ENCODE measurements at places on chromosomes 13 and 19.

DNA sequence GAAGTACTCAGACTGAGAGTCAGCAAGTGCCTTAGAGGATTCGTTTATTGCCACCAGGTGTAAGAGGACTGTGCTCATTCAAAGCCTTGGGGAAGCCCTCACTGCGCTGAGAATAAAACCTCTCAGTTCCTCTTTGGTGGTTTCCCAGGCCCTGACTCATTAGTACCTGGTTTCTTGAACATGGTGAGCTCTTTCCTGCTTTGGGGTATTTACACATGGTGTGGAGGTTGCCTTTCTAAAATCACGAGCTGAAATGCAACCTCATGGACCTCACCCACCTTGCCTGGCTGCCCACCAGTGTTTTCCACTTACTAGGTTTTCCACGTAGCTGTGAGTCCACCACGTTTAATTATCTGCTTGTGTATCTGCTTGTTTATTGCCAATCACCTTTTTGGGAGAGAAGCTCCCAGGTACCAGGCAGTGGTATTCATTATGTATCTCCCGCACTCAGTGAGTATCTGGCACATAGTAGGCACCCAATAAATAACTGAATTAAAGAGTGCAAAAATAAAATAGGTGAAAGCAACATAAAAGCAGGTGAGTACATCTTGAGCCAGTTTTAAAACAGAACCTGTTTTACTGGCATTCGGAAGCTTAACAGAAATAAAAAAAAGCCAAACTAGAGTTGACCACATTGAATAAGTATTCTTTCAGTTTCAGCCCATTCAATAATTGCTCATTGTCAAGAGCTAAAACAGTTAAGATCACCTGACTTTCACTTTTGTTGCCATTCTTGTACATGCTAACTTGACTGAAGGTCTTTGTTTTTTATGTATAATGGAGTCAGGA lies 533.0 kb downstream of the MYO16 start:
- H3K4me3 ChIP-seq = no peak overlapping the region
- H3K27ac ChIP-seq = no peak overlapping the region
- DNase-seq = no peak
- H3K4me1 ChIP-seq = no peaks in the 10 kb centered on the region
- H3K27me3 ChIP-seq = no peaks in the 10 kb centered on the region
- no peaks in the 10 kb centered on the region for H3K36me3 ChIP-seq

- no peaks in the 10 kb centered on the region for H3K27me3 ChIP-seq
- H3K4me1 ChIP-seq = no peaks in the 10 kb centered on the region
- no peaks in the 10 kb centered on the region for H3K36me3 ChIP-seq
- no peak for DNase-seq
These were observed 560.6 kb downstream of the TBC1D4 start for GRCh38 chr13:74921326-74921725.

GRCh38 chr13:63110466-63110865 lies 1694.8 kb upstream of the PCDH20 start:
- no peaks in the 10 kb centered on the region for H3K4me1 ChIP-seq
- no peak overlapping the region for H3K27ac ChIP-seq
- H3K4me3 ChIP-seq = no peak overlapping the region
- no peaks in the 10 kb centered on the region for H3K36me3 ChIP-seq
- no peaks in the 10 kb centered on the region for H3K27me3 ChIP-seq

GRCh38 chr19:38095411-38096308 lies 128.4 kb downstream of the DPF1 start:
- H3K27ac ChIP-seq = no peak overlapping the region
- H3K4me3 ChIP-seq = no peak overlapping the region
- no peaks in the 10 kb centered on the region for H3K4me1 ChIP-seq
- H3K27me3 ChIP-seq = no peaks in the 10 kb centered on the region
- H3K36me3 ChIP-seq = peaks cover 8% of the 10 kb centered on the region

- DNase-seq = no peak
- no peak overlapping the region for H3K27ac ChIP-seq
- H3K36me3 ChIP-seq = no peaks in the 10 kb centered on the region
- no peaks in the 10 kb centered on the region for H3K4me1 ChIP-seq
- no peaks in the 10 kb centered on the region for H3K27me3 ChIP-seq
- H3K4me3 ChIP-seq = no peak overlapping the region
These were observed 187.7 kb downstream of the DCT start for GRCh38 chr13:94291631-94292322.

GRCh38 chr13:39618561-39618960 lies 15.6 kb upstream of the LHFPL6 start:
- H3K27me3 ChIP-seq = peaks cover 5% of the 10 kb centered on the region
- no peak overlapping the region for H3K4me3 ChIP-seq
- no peak for DNase-seq
- no peaks in the 10 kb centered on the region for H3K4me1 ChIP-seq

DNA sequence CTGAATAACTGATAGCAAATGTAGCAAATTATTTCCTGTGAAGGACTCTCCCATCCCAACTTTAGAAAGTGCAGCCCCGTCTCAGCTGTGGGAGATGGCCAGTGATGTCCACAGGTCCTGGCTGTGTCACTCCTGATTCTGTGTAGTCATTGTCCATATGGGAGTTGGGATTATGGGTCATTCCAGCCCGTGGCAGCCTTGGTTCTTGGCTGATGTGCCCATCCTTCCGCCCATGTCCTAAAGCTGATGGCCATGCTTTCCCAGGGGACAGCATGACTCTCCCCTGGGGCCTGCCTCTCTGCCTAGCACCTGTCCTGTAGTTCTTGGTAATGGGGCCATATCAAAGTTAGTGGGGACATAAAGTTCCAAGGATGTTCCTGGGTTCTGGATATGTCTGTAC lies 43.9 kb upstream of the C1QTNF9 start:
- H3K27me3 ChIP-seq = no peaks in the 10 kb centered on the region
- peaks cover 77% of the 10 kb centered on the region for H3K4me1 ChIP-seq
- H3K4me3 ChIP-seq = no peak overlapping the region
- peak overlapping the region; percentile 88 for H3K27ac ChIP-seq
- no peak for DNase-seq

GRCh38 chr13:110109910-110110309 lies 197.0 kb downstream of the COL4A1 start:
- H3K27ac ChIP-seq = no peak overlapping the region
- H3K4me3 ChIP-seq = no peak overlapping the region
- no peaks in the 10 kb centered on the region for H3K36me3 ChIP-seq
- H3K27me3 ChIP-seq = no peaks in the 10 kb centered on the region
- no peak for DNase-seq

DNA sequence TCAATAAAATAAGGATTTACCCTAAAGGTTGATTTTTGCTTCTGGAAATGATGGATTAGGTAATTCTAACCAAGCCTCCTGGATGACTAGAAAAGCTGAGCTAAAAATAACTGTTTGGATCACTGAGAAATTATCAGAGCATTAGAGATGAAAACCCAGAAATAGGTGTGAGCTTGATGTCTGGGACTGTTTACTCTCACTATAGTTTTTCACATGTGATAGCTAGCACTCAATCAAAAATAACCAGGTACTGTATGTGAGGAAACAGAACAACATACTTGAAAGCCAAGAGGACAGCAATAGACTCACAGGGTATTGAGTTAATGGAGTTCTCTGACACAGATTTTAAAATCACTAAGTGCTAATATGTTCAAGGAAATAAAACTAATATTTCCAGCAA lies 9.5 kb downstream of the ZAR1L start:
- no peak overlapping the region for H3K27ac ChIP-seq
- no peak overlapping the region for H3K4me3 ChIP-seq
- no peak for DNase-seq
- H3K36me3 ChIP-seq = no peaks in the 10 kb centered on the region

DNA sequence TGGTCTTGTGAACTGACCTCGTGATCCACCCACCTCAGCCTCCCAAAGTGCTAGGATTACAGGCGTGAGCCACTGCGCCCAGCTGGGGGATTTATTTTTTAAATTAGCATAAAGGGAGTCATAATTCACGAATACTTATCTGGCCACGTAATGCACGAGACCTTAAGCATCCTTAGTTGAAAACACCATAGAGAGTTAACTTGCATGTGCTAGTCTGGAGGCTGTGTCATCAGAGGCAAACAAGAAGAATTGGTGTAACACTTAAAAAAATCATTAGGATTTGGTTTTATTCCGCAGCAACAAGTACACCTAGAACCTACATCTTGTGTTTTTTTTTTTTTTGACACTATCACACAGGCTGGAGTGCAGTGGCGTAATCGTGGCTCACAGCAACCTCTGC lies 19.1 kb downstream of the KLF5 start:
- no peak for DNase-seq
- H3K4me1 ChIP-seq = peaks cover 4% of the 10 kb centered on the region
- no peaks in the 10 kb centered on the region for H3K36me3 ChIP-seq
- no peaks in the 10 kb centered on the region for H3K27me3 ChIP-seq
- no peak overlapping the region for H3K4me3 ChIP-seq
- no peak overlapping the region for H3K27ac ChIP-seq

GRCh38 chr19:35945121-35945790 lies 9.1 kb downstream of the LRFN3 start:
- no peak for DNase-seq
- H3K36me3 ChIP-seq = peaks cover 8% of the 10 kb centered on the region
- peaks cover 24% of the 10 kb centered on the region for H3K4me1 ChIP-seq
- no peak overlapping the region for H3K27ac ChIP-seq
- H3K4me3 ChIP-seq = no peak overlapping the region
- H3K27me3 ChIP-seq = no peaks in the 10 kb centered on the region

- DNase-seq = no peak
- H3K4me1 ChIP-seq = no peaks in the 10 kb centered on the region
- H3K27ac ChIP-seq = no peak overlapping the region
- no peaks in the 10 kb centered on the region for H3K36me3 ChIP-seq
- H3K27me3 ChIP-seq = no peaks in the 10 kb centered on the region
- no peak overlapping the region for H3K4me3 ChIP-seq
These were observed 120.9 kb upstream of the FREM2 start for GRCh38 chr13:38566023-38566422.

DNA sequence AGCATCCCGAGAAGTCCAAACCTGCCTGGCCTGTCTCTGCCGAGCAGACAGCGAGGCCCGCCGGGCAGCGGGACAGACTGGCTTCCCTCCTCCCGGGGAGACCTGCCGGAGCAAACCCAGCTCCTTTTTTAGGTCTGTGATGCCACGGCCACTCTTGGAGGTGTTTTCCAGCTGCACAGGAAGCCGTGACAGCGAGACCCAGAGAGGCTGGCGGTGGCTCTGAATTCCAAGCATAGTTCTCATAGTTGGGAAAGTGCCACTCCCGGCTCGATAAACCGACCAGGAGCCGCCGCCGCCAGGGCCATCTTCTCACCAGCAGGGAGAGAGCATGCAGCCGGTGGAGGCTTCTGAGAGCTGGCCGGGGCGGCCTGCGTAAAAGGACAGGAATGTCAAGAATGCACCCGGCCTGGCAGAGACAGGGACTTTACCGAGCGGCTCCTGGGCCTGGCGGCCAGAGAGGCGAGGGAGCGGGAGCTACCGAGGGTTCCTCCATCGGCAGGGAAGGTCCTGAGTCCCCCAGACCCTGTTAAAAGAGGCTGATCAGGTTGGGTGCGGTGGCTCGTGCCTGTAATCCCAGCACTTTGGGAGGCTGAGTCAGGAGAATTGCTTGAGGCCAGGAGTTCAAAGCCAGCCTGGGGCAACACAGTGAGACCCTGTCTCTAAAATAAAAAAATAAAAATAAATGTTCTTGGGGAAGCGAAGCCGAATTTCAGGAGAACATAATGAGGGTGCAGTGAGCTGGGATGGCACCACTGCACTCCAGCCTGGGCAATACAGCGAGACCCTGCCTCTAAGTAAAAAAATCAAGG lies 64.9 kb downstream of the GADD45B start:
- no peak overlapping the region for H3K4me3 ChIP-seq
- peaks cover 32% of the 10 kb centered on the region for H3K4me1 ChIP-seq
- no peak overlapping the region for H3K27ac ChIP-seq
- no peaks in the 10 kb centered on the region for H3K36me3 ChIP-seq
- peaks cover 9% of the 10 kb centered on the region for H3K27me3 ChIP-seq

DNA sequence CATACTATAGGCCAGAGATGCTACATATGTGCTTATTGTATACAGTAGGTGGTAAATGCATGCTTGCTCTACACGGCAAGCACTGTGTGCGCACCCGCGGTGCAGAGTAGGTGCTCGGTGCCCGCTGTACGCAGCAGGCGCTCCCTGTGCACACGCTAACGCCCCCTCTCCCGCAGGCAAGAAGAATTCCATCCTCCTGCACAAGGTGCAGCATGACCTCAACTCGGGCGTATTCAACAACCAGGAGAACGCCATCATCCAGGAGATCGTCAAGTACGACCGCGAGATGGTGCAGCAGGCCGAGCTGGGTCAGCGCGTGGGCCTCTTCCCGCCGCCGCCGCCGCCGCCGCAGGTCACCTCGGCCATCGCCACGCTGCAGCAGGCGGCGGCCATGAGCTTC lies 17.7 kb downstream of the POLRMT start:
- peaks cover 2% of the 10 kb centered on the region for H3K27me3 ChIP-seq
- no peak overlapping the region for H3K27ac ChIP-seq
- no peak overlapping the region for H3K4me3 ChIP-seq
- peaks cover 25% of the 10 kb centered on the region for H3K4me1 ChIP-seq
- no peak for DNase-seq
- H3K36me3 ChIP-seq = peaks cover 27% of the 10 kb centered on the region

- no peaks in the 10 kb centered on the region for H3K27me3 ChIP-seq
- H3K27ac ChIP-seq = peak overlapping the region; percentile 35
- H3K4me3 ChIP-seq = no peak overlapping the region
- H3K4me1 ChIP-seq = peaks cover 6% of the 10 kb centered on the region
- DNase-seq = no peak
- peaks cover 20% of the 10 kb centered on the region for H3K36me3 ChIP-seq
These were observed 1.3 kb upstream of the B3GNT8 start for GRCh38 chr19:41428481-41428859.

DNA sequence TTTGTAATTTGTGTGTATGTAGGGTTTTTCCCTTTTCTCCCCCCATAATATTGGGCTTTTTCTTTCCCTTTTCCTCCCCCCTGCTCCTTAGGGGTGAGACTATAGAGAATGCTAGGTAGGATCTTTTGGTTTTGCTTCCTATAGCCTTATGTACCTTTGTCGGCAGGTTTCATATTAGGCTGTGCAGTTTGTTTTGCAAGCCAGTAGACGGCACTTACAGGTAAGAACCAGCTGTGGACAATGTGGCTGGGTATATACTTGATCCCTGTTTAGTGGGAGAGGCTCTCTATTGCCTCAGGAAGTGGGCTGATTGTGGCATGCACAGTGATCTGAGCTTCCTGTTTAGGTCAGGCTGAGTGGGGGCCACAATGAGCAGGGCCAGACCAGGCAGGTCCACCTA lies 359.2 kb upstream of the OBI1 start:
- H3K4me1 ChIP-seq = no peaks in the 10 kb centered on the region
- no peak overlapping the region for H3K4me3 ChIP-seq
- H3K27ac ChIP-seq = no peak overlapping the region
- DNase-seq = no peak
- peaks cover 11% of the 10 kb centered on the region for H3K27me3 ChIP-seq
- no peaks in the 10 kb centered on the region for H3K36me3 ChIP-seq

- H3K4me1 ChIP-seq = no peaks in the 10 kb centered on the region
- no peaks in the 10 kb centered on the region for H3K36me3 ChIP-seq
- DNase-seq = no peak
- peaks cover 8% of the 10 kb centered on the region for H3K27me3 ChIP-seq
- H3K27ac ChIP-seq = no peak overlapping the region
These were observed 10.9 kb upstream of the KCTD15 start for GRCh38 chr19:33785795-33786194.

All from T-cell (primary cell).